ENCODE measurements at places on chromosomes 12 and 14.

DNA sequence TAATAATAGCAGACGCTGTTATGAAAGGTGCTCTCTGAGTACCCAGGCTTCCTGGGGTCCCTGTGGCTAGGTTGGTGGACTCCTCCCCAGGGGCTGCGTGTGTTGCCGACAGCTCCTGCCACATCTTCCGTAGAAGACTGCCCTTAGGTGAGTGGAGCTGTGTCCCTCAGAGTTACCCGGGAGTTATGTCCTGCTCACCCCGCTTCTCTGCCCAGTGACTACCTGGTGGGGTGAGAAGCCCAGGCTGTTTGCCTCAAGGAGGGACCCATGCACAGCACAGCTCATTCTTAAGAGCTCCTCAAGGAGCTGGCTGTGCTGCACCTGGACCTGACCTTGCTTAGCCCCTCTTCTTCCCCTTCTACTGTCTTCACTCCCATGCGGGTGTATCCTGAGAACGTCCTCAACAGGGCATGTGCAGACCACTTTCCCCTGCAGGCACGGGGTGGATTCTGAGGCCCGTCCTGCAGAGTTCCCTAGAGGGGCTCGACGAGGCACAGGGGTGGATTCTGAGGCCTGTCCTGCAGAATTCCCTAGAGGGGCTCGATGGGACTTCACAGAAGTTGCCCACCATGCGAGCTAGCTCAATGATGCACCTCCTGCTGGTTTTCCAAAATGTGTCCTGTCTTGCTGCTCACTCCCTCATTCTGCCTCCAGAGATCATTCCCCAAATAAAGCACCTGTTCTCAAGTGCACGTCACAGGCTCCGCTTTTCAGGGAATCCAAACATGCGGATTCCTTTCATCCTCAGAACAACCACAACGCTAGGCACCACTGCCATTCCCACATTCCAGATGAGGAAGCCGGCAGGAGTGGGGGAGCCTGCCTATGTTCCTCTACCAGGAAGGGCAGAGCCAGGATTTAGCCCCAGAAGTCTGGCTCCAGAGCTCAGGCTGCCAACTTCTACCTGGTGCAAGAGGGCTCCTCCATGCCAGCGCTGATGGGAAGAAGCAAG, 231.9 kb downstream of the GLT1D1 start:
- no peak for DNase-seq

GRCh38 chr14:103118018-103118662, 5.1 kb upstream of the TNFAIP2 start:
- DNase-seq: no peak

- no peak for DNase-seq
Measured at GRCh38 chr14:92224358-92224954, 98.5 kb upstream of the SLC24A4 start.

DNA sequence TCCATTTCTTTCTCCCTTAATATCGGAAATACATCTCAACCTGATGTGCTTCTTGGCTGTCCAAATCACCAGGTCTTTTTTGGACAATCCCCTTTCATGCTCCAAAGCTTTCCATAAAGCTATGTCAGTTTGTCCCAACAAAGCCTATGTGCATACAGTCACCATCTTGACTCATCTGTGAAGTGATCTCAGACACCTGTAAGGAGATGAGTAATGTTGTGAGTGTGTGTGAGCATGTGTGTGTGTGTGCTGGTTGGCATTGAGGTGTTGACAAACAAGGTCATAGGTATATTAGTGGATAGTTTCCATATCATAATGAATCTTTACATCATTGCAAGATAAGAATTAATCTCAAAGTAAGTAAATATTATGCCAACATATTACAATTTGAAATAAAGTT, 1243.3 kb upstream of the SEL1L start:
- DNase-seq: no peak

GRCh38 chr12:20350495-20350894, 17.8 kb upstream of the PDE3A start:
- no peak for DNase-seq

DNA sequence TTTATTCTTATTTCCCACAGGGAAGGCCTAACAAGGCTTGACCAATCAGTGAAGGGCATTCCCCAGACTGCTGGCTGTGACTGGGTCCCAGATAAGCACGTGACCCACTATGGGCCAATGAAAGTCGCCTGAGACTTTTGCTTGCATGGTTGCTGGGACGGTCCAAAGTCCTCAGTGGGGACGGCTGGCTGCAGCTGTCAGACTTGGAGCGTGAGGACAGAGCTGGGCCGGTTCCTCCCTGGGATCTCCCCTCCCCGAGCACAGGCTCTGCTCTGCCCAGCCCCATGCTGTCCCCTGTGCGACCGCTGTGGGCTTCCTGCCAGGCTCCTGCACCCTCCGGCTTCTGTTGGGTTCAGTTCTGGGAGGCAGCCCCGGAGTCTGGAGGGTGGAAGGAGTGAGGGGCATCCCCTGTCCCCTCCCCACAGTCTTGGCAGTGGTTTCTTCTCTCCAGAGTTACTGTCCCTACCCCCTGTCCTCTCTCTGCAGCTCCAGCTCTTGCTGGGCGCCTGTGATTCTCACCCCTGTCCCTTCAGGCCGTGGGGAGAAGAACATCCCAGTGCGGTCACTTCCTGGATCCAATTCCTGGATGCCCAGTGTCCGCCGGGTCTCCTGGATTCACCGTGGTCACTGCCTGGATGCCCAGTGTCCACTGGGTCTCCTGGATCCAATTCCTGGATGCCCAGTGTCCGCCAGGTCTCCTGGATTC, 50.1 kb downstream of the GALNT9 start:
- no peak for DNase-seq

DNA sequence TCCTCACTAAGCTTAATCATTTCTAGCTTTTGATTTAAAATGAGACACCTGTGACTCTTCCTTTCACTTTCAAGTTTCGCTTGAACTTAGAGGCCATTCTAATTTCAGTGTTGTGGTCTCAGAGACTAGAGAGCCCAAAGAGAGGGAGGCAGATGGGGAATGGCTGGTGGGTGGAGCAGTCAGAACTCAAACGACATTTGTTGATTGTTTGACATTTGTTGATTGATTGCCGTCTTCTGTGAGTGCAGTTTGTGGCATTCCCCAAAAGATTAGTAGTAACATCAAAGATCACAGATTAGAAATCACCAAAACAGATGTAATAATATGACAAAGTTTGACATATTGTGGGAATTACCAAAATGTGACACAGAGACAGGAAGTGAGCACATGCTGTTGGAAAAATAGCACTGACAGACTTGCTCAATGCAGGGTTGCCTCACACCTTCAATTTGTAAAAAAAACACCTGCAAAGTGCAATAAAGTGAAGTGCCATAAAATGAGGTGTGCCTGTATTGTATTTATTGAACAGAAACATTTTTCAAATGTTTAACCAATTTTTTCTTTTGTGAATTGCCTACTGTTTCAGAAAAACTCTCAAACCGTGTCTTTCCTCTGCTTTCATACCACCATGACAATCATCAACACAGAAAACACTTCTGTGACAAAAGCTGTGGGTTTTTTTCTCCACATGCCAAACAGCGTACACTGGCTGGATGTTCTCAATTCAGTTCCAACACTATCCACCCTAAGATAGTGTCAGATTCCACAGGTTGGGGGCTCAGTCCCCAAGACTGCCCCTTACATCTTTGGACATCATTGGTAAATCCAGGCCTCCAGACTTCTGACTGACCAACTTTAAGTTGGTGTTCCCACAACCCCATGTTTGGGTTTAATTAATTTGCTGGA, 376.3 kb upstream of the RGS6 start:
- peak; percentile 30 for DNase-seq

DNA sequence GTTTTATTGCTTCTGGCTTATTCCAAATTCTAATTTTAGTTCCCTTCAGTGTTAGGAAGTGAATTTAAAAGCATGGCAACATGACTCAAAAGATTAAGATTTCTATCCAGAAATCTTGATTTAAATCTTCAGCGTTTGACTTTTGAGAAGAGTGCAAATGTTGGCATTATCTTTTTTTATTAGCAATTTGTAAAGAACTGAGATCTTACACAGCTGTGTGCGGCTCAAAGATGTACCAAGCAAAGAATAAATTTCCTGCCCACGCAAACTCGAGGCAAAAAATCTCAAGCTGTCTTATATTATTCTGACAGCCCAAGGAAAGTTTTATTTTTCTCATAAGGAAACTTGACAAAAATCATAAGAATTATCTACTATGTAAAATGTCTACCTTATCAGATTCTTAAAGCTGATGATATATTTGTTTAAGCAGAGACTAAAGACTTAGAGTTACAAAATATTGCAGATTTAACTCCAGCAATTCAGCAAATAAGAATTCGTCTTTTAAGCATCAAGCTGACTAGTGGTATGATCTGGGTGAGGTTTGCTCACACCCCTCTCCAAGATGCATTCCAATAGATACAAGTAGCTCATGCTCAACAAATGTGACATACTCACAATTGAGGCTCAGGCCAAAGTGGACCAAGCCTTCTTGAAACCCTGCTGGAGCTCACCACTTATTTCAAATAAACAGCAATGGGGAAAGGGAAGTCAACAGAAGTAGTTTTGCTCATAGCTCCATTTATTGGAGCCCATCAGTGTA, 47.4 kb upstream of the POC1B start:
- DNase-seq: no peak

DNA sequence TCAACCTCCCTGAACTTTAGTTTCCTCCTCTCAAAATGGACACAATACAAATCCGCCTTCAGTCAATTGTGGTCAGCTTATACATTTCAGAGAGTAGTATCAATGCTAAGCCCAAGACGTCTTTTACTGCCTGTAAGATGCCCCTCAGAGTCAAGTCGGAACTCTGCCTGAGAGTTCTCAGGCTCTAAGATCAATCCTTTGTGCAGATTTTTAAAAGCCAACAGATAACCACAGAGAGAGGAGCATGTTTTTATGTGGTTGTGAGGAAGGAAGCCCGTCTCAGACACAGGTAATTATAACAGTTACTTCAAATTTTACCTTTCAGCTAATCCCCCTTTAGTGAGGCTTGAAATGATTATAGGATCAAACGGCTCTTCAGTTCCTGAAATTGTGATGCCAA, 91.6 kb downstream of the HELB start:
- DNase-seq: no peak

GRCh38 chr14:98908050-98908449, 363.9 kb downstream of the BCL11B start:
- DNase-seq: no peak

DNA sequence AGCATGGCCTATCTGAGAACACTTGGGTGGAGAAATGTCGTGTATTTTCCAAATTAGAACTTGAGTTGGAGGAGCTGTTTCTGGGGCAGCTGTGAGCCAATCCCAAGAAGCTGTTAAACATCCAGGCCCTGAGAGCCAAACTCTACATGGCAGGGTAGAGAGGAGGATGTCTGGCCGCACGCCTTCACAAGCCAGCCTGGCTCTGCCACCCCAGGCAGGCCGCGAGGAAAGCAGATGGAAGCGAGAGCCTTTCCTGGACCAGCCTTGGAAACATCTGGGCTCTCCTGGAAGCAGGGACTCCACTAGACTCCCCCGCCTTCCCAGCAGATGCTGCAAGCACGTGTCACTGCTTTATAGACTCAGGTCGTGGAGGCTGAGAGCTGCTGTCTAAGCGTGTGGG, 312.8 kb upstream of the FKBP4 start:
- DNase-seq: no peak

DNA sequence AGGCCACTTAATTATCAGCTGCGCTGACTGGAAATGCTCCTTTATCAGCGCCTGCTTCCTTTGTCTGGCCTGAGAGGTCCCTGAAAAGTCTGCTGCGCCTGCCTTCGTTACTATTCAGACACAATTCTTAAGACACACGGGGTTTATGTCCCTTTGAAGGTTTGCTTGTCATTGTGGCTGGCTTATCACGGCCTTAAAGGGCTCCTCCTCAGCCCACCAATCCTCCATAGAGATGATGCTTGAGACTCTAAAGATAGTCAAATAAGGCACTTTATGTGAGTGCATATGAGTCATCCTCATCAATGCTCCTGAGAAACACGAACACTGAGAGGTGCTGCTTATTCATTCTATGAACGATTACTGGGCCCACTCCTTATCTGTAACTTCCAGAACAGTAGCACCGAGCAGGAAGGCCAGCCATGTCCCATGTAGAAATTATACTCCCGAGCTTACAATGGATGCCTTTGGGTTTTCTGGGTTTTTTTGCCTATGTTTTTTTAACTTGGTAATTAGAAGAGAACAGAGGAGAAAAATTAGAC, 1268.2 kb upstream of the TMEM132C start:
- DNase-seq: no peak

DNA sequence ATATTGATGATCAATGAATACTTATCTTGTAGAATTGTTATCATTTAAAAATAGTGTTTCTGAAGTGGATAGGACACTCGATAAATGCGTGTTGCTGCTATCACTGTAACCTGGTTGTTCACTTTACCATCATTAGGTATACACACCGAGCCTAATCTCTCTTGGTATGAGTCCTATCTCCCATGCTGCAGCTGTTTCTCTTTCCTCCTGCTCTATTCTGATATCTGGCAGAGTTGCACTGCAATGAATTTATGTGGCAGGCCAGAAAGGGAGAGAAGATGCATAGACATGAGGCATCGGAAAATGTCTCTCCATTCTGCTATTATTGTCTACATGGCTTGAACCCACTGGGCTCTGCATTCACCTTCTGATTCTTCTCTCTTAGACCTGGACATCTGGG, 26.7 kb downstream of the KCNK10 start:
- DNase-seq: no peak

GRCh38 chr12:127664901-127665300, 602.1 kb upstream of the TMEM132C start:
- no peak for DNase-seq

GRCh38 chr14:103247169-103247606, 86.8 kb upstream of the EIF5 start:
- no peak for DNase-seq

DNA sequence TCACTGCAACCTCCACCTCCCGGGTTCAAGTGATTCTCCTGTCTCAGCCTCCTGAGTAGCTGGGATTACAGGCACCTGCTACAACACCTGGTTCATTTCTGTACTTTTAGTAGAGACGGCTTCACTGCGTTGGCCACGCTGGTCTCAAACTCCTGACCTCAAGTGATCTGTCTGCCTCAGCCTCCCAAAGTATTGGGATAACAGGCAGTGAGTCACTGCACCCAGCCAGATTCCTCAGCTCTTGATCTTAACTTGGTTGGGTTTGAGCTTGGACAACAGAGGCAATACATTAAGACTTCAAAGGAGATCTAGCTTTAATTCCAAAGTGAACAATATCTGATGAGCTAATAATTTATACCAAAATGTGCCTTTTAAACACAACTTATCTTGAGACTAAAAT, 5.6 kb downstream of the DAZAP2 start:
- no peak for DNase-seq

- no peak for DNase-seq
Measured at GRCh38 chr12:56658921-56659320, 13.1 kb upstream of the ATP5F1B start.

DNA sequence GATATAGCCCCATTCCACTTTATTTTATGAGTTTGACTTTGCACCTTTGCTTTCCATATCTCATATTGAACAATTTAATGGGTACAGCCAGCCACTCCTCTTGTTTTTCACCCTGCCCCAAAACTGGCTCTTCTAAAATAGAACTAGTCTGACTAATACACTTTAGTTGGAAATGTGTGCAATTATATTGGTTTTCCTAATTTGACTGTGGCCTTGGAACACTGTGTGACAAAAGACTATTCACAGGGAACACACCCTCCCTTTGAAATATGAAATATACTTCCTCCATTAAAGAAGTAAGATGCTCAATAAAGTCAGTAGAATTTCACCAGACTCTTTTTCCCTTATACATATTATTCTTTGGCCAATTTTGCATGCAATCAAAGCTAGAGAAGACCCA, 218.6 kb upstream of the DCN start:
- DNase-seq: no peak

Data from stimulated activated CD8-positive, alpha-beta memory T cell treated with anti-CD3 and anti-CD28 coated beads, Interleukin-12 subunit alpha, Interleukin-12 subunit beta, amount 100 ng/mL, for 1 hour (primary cell).